ENCODE measurements at places on chromosomes 11 and 22.

DNA sequence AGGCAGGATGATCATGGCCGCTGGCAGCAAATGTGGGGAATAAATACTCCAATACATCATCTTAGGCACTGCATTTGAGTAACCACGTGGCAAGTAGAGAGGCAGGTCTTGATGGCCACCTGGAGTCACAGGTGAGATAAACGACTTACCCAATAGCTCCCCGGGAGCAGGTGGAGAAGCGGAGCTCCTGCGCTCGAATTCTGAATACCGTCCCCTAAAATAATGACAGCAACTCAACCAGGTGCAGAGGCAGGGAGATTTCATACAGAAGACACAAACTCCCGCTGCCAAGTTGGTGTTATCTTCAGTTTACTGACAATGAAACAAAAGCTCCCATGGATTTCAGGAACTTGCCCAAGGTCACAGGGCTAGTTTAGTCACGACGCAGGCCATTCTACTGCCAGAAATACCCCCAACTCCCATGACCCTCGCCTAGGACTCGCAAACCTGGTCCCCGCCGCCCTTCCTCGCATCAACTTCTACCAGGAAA, 437 bp downstream of the SLC43A3 start:
- DNase-seq = peak; percentile 48

DNA sequence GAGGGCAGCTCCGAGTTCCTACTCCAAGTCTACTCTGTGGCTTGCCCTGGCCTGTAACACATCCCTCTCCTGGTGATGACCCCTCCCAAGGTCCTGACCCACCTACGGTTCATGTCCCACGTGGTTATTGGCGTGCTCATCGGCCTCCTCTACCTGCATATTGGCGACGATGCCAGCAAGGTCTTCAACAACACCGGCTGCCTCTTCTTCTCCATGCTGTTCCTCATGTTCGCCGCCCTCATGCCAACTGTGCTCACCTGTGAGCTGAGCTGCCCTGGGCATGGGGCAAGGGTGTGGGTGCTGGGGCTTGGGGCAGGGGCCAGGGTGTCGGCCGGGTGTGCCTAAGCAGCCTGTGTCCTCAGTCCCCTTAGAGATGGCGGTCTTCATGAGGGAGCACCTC, 9.6 kb downstream of the ABCG4 start:
- no peak for DNase-seq

- no peak for DNase-seq
Measured at GRCh38 chr11:17560281-17561110, 13.4 kb downstream of the OTOG start.

DNA sequence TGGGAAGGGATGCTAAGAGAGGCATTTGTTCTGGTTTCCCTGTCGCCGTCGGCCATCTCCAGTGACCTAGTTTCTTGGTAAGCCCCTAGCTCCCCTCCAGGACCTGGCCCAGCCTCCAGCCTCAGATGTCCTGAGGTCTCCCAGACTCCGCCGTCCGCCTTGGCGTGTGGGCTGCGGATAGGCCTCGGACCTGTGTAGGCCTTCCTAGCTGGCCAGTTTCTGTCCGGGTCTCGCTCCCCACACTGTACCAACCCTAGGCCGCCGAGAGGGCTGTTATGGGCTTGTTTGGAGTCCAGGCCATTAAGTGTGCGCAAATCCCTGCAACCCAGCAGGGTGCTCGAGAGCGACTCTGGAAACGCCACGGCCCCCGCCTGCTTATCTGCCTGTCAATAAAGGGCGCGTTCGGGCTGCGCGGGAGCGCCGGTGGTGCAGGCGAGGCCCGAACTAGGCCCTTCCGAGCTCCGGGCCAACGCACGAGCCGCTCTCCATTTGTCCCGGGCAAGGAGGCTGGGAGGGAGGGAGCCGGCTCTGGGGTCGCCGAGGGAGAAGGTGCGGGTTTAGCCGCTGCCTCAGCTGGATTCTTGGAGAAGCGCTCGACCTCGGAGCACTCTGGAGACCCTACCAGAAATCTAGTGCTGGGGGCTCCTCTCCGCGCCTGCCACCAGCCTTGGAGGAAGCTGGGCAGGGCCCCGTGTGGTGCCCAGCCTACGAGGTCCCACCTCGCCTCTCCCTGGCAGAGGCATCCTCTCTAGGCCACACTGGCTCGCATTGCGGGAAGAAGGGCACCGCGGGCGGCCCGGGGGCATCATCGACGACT, 8.7 kb upstream of the PAX6 start:
- no peak for DNase-seq

GRCh38 chr22:29344137-29344536, 28.6 kb upstream of the RASL10A start:
- DNase-seq = peak; percentile 29

GRCh38 chr22:45928726-45929368, 48.1 kb downstream of the WNT7B start:
- DNase-seq = no peak

GRCh38 chr22:42872821-42873220, 15.7 kb upstream of the ARFGAP3 start:
- DNase-seq = peak; percentile 13

DNA sequence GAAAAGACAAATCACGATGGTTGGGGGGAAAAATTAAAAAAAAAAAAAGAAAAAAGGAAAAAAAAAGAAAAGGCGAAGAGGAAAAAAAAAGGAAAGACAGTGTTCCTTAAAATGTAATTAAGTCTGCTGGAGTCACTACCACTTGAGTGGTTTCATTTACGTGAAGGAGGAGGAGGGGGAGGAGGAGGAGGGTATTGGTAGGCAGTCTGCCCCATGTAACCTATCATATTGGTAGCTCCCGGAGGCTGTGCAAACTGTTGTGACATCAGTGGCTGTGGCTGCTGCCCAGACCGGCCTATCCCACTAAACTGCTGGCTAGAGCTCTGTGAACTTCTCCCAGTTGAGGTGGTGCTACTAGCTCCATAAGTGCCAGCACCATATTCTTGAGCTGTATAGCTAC, 17.9 kb downstream of the KDELR3 start:
- DNase-seq = no peak

DNA sequence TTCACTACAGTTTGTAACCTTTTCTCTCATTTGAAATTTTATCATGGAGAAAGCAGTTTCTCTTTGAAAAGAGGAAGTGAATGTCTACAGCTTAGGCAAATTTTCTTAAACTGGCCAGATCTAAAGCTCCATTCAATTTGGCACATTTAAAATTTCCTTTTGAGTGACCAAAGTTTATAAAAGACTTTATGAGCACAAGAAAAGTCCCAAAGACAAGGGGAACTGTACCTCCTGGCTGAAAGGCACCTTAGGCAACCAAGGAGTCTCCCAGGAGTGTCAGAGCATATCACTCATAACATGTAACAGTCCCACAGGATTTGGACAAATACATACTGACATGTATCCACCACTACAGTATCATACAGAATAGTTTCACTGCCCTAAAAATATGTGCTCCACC, 41.3 kb downstream of the NARS2 start:
- no peak for DNase-seq

- peak; percentile 96 for DNase-seq
Measured at GRCh38 chr11:121417055-121417551, 35.0 kb upstream of the SORL1 start.

GRCh38 chr11:109960831-109961230, 132.4 kb upstream of the ZC3H12C start:
- peak; percentile 98 for DNase-seq

DNA sequence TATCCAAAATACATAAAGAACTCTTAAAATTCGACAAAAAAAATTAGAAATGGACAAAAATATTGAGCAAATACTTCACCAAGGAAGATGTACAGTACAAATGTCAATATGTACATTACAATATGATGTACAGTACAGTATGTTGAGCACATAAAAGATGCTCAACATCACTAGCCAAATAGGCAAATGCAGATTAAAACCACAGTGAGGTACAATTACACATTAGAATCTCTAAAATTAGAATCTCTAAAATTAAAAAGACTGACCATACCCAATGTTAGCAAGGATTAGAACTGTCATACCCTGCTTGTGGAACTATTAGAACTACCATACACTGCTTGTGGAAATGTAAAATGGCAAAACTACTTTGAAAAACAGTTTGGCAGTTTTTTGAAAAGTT, 78.7 kb upstream of the TSPAN18 start:
- no peak for DNase-seq

DNA sequence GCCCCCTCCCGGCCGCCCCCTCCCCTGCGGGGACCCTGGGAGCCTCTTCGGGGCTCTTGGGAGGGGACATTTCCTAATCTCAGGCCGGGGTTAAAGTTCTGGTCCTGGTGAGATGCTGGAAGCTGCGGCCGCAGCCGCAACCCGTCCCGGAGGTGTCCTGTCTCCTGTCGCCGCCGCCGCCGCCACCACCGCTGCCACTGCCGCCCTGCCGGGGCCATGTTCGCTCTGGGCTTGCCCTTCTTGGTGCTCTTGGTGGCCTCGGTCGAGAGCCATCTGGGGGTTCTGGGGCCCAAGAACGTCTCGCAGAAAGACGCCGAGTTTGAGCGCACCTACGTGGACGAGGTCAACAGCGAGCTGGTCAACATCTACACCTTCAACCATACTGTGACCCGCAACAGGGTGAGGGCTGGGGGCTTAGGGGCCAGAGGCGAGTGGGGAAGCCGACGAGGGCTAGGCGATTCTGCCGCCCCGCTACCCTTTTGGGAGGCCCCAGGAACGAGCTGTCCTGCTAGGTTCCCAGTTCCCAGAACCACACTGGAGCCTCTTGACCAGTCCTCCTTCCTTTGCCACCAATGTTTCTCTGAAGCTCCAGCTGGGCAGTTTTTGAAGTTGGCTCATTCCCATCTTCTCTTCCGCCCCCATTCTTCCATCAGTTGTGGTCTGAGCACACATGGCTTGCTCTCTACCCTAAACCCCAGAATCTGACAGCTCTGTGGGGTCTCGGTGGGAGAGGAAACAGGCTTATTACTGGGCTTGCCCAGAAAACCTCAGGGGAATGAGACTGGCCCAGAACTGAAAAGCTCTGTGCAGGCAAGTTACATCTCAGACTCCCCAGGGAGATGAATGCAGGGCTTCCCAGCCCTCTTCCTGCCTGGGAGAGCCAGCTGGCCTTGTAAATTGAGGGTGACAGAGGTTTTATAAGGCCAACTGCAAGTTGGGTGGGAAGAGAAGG, 781 bp downstream of the SIDT2 start:
- DNase-seq = peak; percentile 35

DNA sequence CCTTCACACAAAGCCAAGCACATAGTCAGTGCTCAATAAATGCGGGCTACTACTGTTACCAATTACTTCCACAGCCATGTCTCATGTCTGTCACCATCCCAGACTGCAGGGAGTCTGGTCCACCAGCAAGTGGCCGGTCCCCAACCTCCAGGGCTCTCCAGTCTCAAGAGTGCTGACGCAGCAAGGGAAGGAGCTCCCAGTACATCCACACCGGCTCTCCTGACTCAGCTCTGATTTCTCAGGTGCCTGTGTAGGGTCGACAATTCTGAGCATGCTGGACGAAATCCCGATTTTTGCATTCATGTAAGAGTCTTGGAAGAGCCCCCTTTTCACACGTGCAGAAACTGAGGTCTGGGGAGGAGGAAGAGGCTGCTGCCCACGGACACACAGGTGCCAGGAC, 10.3 kb upstream of the NEFH start:
- no peak for DNase-seq

All from fibroblast of lung (primary cell).